ENCODE measurements at places on chromosomes 4 and X.

DNA sequence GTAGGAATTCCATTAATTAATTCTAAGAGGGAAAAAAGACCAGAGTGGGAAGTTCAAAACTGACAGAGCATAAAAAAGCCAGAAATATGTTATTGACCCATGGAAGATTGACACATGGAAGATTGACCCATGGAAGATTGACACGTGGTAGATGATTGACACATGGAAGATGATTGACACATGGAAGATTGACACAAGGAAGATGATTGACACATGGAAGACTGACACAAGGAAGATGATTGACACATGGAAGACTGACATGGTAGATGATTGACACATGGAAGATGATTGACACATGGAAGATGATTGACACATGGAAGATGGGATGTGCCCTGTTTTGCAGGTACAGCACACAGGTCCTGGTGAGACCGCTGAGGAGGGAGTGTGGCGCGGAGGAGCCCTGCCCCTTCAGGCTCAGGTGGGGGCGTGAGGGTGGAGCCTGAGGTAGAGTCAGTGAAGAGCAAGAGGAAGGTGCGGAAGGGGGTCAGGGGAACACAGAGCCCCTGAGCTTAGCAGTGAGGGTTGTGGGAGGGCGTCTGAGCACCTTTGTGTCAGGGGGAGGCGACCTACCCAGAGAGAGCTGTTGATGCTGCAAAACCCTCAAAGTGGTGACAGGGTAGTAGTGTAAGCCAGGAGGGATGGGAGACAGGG lies 15.8 kb upstream of the PDE6B start:
- DNase-seq: no peak

DNA sequence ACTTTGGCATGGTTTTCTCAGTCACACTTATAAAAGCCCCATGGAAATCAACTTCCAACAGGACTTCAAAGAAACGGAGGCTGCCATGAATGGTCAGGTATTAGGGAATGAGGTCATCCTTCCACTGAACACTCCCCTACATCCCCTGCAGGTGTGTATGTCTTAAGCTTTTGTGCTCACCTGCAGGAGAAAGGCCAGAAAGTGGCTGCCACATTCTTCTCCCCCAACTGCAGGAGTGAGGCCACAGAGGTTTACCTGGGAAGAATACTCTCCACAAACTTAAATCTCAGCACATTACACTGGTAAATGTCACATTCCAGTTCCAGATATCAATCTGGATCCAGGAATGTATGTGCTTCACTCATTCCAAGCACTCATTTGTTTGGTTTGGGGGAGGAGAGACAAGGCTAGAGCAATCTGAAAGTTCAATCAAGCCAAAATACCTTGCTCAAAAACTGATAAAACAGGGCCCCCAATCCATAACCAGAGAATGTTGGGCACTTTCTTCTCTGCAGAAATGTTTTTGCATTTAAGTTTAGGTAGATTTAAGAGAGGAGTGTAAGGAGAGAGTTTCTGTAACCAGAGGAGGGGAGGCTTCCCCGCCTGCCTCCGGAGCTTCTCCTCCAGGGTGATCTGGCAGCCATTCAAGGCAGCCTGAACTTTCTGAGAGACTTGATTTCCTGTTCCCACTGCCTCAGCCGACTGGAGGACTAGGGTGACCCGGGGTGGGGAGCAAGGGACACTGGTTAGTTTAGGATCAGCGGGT lies 15.4 kb downstream of the FAM9C start:
- no peak for DNase-seq

- DNase-seq: no peak
Observed at GRCh38 chr4:121198251-121198650, 34.1 kb upstream of the TNIP3 start.

DNA sequence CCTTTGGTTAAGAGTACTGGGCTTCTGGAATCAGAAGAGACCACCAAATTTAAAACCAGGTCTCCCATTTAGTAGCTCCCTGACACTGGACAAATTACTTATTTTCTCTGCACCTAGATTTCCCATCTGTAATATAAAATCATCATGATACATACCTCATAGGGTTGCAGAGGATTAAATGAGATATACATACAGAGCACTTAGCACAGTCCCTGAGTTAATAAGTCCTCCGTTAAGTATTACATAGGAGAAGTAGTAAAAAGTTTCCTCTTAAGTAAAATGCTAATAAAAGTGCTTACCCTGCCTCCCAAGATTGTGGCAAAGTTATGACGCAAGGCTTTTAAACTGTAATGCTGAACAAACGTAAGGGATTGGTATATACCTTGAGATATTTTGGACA lies 539 bp upstream of the CHIC1 start:
- no peak for DNase-seq

GRCh38 chr4:38711066-38711465 lies 47.1 kb downstream of the KLF3 start:
- no peak for DNase-seq

- no peak for DNase-seq
Observed at GRCh38 chr4:35246493-35246892, 997.8 kb downstream of the ARAP2 start.

DNA sequence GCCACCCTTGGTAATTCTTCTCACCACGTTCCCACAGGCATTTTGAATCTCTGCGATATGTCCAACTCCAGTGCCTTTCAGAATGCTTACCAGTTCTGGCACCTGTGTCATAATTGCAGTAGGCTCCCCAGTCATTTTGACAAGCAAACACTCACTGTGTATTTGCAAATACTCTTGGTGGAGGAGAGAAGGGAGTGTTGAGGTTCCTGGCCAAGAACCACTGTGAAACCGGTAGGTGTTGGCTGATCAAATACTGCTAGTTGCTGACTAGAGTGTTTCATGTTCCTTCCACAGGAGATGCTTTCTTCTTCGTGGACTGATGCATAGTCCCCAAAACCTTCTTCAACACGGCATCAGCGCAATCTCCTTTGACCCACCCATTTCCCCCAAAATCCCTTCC lies 16.0 kb upstream of the NLGN4X start:
- no peak for DNase-seq

- DNase-seq: no peak
Observed at GRCh38 chr4:112109360-112110058, 35.7 kb upstream of the FAM241A start.

- DNase-seq: no peak
Observed at GRCh38 chr4:133498149-133498548, 349.1 kb downstream of the PCDH10 start.

- DNase-seq: no peak
Observed at GRCh38 chr4:109872950-109873656, 25.2 kb downstream of the LRIT3 start.

DNA sequence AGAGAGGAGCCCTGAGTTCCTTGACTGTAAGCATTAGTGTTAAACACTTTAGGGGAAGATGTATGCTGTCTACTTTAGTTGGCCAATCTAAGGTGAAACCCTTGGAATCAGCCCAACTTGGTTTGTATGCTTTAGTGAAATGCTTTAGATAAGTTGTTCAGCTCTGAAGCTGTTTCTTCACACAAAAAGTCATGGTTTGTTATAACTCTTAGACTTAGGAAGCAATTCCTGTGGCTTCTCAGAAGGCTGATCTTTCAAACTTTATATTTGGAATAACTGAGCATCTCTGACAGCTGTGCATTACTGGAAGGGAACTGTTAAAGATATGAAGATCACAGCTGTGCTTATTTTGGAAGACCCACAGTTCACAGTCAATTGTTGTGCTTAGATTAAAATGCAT lies 714.1 kb downstream of the FAT4 start:
- no peak for DNase-seq

DNA sequence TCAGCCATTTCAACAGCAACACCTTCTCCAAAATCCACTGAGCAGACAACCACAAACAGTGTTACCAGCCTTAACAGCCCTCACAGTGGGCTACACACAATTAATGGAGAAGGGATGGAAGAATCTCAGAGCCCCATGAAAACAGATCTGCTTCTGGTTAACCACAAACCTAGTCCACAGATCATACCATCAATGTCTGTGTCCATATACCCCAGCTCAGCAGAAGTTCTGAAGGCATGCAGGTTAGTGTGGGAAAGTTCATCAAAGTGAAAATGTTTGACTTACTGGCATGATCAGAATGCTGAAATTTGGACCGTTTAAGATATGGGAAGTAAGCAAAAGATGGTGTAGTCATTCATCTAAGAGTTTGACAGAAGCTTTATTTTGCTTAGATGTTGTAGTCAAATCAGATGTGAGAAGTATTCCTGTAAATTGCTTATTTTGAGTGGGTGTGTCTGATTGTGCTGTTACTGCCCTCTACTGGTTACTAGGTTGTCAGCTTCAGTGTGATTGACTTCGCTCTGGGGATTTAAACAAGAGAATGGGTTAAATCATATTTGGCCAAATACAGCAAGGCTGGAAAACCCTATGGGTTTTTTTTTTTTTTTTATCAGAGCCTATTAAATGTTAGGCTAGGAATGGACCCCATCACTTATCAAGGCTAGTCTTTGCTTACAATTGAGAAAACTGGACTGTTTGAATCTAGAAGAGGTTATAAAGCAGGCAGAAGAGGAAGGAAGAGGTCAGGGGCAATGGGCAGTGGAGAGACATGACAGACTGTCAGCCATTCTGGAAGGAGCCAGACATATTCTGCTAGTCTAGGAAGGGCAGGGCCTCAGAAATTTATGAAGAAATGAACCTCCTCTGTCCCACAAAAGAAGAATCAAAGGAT lies 130.3 kb downstream of the DIPK2B start:
- DNase-seq: no peak

- DNase-seq: no peak
Observed at GRCh38 chr4:161642708-161643107, 521.1 kb downstream of the FSTL5 start.

GRCh38 chrX:497186-498014 lies 110.7 kb upstream of the PPP2R3B start:
- DNase-seq: no peak

DNA sequence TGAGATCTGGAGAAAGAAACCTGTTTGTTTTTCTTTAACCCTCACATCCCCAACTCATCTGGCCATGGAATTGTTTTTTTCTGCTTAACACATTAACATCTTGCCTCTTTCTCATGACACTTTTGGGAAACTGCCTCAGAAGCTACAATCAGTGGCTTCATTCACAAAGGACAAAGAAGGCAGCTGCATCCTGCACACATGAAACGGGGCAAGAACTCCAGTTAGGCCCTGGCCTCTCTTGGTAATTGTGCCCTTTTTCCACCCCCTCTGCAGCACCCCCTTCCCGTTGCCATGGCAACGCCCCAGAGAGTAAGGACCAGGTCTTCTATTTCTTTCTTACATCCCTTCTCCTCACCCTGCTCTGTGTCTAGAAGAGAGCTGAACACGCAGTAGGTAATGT lies 103.4 kb downstream of the PDGFRA start:
- DNase-seq: no peak

DNA sequence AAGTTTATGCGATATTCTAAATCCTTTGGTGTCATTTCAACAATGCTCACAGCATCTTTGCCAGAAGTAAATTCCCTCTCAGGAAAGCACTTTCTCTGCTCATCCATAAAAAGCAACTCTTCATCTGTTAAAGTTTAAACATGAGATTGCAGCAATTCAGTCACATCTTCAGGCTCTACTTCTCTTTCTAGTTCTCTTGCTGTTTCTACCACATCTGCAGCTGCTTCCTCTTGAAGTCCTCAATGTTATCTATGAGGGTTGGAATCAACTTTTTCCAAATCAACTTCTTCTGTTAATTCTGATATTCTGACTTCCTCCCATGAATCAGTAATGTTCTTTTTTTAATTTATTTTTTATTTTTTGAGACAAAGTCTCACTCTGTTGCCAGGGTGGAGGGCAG lies 100.9 kb downstream of the LCORL start:
- DNase-seq: no peak

GRCh38 chr4:125101719-125102118 lies 213.0 kb upstream of the FAT4 start:
- DNase-seq: no peak

DNA sequence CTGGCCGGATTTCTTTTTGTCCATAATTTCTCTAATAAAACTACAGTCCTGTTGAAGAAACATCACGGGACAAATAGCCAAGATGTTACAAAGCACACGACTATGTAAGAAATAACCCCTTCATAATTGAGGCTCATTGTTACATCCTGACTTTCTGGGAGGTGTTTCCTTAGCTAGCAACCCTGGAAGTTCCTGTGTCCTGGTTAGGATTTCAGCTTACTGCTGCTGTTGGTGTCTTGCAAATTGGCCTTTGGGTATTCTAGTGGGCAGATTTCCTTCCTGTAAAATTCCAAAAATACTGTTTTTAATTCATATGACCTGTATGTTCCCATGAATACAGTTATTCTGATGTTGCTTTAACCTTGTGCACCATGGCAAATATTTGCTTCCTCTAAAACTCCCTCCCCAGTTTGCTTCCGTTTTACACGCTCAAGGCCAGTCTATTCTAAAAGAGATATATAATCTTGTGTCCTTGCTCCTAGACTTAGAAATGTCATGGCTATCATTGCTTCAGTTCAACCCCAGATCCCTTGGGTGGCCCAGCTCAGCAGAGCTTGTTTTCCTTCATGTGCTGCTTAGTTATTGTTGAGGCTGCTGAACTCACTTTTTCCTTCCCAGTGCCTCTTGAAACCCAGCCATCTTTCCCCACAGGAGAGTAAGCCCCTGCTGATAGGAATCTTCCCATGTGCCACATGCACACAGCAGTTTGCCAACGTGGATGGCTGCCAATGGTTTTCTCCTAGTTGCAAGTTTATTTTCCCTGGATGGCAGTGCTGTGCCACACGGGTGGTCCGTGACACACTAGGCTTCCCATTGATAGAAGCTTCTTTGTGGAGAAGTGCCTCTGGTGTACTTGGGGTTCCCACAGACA lies 75.8 kb downstream of the TSPAN7 start:
- DNase-seq: no peak

Data from activated CD8-positive, alpha-beta memory T cell treated with anti-CD3 and anti-CD28 coated beads for 4 hours (primary cell).